Thoracic aorta (tissue), 2 donors: ENCODE measurements at places on chromosomes 12 and 14. TPM values are rescaled to one million over a fixed set of nuclear protein-coding genes. Genes with fewer than 3 reads are reported as not detected.

DNA sequence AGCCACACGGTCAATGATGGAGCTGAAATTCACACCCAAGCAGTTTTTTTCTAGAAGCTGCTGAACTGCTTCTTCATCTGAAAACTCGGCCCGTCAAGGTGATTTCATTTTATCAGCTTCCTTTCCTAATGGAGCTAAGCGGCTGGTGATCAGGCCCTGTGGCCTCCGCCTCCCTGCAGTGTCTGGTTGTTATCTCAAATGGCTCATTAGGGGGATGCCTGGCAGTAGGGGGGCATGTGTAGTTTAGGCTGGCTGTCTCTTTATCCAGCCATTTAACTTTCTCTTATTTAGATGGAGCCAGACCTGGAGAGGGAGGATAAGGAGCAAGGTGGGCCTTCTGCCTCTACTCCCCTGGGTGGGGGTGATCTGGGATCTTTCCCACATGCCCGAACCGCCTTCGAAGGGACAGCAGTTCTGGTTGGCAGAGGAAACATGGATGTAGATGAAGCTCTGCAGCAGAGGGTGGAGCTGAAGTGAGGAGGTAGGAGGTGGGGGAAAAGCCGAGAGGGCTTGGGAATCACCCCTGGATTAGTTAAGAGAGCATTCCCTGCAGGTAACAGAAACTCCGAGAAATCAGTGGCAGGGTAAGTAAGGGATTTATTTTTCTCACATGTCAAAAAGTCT is 64.4 kb downstream of the TGFB3 start:
- no peaks in the 10 kb centered on the region for H3K36me3 ChIP-seq
- H3K4me3 ChIP-seq: no peak overlapping the region
- DNase-seq: no peak
- H3K27me3 ChIP-seq: no peaks in the 10 kb centered on the region
- no peak overlapping the region for H3K27ac ChIP-seq

- no peak overlapping the region for H3K4me3 ChIP-seq
- H3K27me3 ChIP-seq: no peaks in the 10 kb centered on the region
- H3K4me1 ChIP-seq: peaks cover 4% of the 10 kb centered on the region
- no peaks in the 10 kb centered on the region for H3K36me3 ChIP-seq
Measured at GRCh38 chr14:85461432-85462133, 68.4 kb upstream of the FLRT2 start.

GRCh38 chr12:29640589-29641345 is 143.0 kb downstream of the TMTC1 start:
- peak overlapping the region; percentile 81 for H3K27ac ChIP-seq
- DNase-seq: no peak
- H3K4me1 ChIP-seq: peaks cover 13% of the 10 kb centered on the region
- no peaks in the 10 kb centered on the region for H3K36me3 ChIP-seq
- H3K27me3 ChIP-seq: no peaks in the 10 kb centered on the region

- H3K4me1 ChIP-seq: no peaks in the 10 kb centered on the region
- H3K27ac ChIP-seq: no peak overlapping the region
- no peaks in the 10 kb centered on the region for H3K36me3 ChIP-seq
- H3K4me3 ChIP-seq: no peak overlapping the region
- H3K27me3 ChIP-seq: no peaks in the 10 kb centered on the region
- no peak for DNase-seq
Measured at GRCh38 chr14:56730538-56731145, 79.6 kb downstream of the OTX2 start.

GRCh38 chr14:61511558-61511948 is 183.8 kb upstream of the HIF1A start:
- H3K4me1 ChIP-seq: peaks cover 14% of the 10 kb centered on the region
- H3K36me3 ChIP-seq: no peaks in the 10 kb centered on the region
- H3K27ac ChIP-seq: no peak overlapping the region
- H3K27me3 ChIP-seq: no peaks in the 10 kb centered on the region
- H3K4me3 ChIP-seq: no peak overlapping the region

- H3K4me3 ChIP-seq: no peak overlapping the region
- H3K36me3 ChIP-seq: no peaks in the 10 kb centered on the region
- no peak overlapping the region for H3K27ac ChIP-seq
Measured at GRCh38 chr14:51341338-51341737, 101.3 kb downstream of the TMX1 start.

- no peak for DNase-seq
- no peak within 1 kb of the TSS for H3K4me3 ChIP-seq
- no peaks in the 10 kb centered on the region for H3K36me3 ChIP-seq
Measured at GRCh38 chr12:102197789-102198188, at the start of gene PMCH. Gene PMCH, minus strand, starts transcription at chr12:102197833. Its CDS starts 63 bp downstream, at chr12:102197770.

DNA sequence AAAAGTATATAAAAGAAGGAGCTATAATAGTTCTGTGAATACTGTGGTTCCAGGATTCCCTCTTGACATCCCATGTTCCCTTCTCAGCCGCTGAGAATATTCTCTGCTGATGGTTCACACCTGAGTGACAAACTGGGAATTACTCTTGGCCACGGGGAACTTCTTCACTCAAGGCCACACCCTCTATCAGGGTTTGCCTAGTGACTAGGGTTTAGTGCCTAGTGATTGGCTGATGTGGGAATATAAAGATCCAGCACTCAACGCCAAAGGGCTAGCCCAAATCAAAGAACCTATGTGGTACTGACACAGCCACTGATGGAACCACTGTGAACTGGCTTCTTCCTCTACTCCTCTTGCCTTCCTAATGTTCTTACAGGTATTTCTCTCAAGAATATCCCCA is 248.4 kb downstream of the ASCL1 start:
- H3K27ac ChIP-seq: no peak overlapping the region
- H3K36me3 ChIP-seq: no peaks in the 10 kb centered on the region
- no peak overlapping the region for H3K4me3 ChIP-seq
- H3K27me3 ChIP-seq: no peaks in the 10 kb centered on the region

DNA sequence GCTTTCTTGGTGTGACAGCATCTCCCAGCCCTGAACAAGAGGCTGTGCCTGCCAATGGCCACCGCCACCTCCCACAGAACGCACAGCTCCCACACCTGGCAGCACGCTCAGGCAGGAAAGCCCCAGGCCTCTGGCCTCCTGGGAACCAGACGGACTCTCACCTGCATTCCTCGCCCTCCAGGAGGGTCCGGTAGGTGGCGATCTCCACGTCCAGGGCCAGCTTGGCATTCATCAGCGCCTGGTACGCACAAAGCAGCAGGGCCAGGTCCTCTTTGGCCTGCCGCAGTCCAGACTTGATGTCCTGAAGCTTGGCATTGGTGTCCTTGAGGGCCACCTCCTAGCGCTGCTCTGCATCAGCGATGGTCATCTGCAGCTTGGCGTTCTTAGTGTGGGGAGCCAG is 12.1 kb upstream of the KRT77 start:
- H3K4me1 ChIP-seq: no peaks in the 10 kb centered on the region
- H3K27ac ChIP-seq: no peak overlapping the region
- DNase-seq: no peak
- no peaks in the 10 kb centered on the region for H3K36me3 ChIP-seq
- peaks cover 5% of the 10 kb centered on the region for H3K27me3 ChIP-seq
- H3K4me3 ChIP-seq: no peak overlapping the region

Gene CCDC38
- not detected for total RNA-seq

Gene IGF1
- 44.0 TPM for total RNA-seq

Gene TMTC1
- total RNA-seq: 76.3 TPM
